ENCODE measurements at places on chromosomes 1 and 21. TPM values are rescaled to one million over a fixed set of nuclear protein-coding genes. Genes with fewer than 3 reads are reported as not detected.

- DNase-seq, result no peak
These were observed 25.2 kb downstream of the ANP32E start for GRCh38 chr1:150210706-150211105.

DNA sequence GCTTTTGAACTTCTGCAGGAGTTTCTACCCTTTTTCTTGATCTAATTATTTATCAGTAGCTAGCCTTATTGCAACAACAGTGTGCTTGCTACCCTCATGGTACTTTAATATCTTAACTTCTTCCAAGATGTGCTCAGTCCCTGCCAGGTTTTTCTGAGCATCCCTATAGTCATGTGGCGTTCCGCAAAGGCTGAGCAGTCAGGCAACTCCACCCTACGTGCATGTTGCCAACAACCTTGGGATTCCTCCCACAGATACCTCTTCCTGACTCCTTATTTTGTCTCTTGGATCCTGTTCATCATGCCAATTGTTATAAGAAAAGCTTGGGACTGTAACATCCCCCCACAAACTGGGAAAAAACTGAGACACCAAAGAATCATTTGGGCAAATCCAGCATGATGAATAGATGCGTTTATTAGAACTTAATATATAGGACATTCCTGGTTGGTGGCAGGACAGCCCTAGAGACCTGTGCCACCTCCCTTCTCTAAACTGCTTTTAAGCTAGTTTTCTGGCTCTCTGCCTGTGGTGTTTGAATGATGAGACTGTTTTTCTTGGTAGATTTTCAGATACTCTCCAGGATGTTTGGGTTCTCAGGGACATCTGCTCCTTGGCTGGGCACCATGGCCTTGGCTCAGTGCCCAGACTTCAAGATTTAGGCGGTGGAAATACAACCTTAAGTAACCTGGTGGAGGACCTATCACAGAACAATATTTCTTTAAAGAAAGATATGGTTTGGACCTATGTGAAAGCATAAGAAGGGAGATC is 27.1 kb upstream of the KCTD3 start:
- no peak for DNase-seq

DNA sequence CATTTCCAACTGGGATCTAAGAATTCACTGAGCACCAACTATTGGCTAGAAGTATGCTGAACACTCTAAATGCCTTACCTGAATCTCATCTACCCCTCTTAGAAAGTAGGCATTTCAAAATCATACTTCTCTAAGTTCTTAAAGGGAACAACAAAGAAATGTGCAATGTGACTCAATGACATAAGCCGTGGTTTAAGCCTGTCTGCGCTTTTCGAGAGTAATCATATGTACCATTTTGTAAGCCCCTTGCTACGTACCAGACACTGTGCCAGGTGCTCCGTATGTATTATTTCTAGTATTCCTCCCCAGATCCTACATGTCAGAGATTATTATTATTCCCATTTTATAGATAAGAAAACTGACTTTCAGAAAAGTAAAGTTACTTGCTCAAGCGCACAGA is 454.2 kb downstream of the SETD4 start:
- no peak for DNase-seq

GRCh38 chr1:61436491-61437120 is 288.3 kb downstream of the TM2D1 start:
- no peak for DNase-seq

DNA sequence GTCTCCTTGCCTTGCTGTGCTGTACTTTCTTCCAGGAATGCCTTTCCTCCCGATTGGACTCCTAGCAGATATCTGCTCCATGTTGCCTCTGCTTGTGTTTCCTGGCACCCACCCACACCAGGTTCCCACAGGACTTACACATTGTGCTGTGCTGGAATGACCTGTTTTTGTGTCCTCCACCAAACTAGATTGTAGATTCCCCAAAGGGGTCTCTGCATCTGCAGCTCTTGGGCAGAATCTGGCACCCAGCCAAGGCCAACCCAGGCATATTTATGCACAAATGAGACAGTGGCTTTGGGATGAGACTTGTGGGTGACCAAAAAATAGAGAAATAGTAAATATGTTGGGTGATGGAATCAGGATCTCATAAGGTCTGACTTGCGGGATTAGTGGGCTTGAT is 278.2 kb downstream of the RRAGC start:
- no peak for DNase-seq

DNA sequence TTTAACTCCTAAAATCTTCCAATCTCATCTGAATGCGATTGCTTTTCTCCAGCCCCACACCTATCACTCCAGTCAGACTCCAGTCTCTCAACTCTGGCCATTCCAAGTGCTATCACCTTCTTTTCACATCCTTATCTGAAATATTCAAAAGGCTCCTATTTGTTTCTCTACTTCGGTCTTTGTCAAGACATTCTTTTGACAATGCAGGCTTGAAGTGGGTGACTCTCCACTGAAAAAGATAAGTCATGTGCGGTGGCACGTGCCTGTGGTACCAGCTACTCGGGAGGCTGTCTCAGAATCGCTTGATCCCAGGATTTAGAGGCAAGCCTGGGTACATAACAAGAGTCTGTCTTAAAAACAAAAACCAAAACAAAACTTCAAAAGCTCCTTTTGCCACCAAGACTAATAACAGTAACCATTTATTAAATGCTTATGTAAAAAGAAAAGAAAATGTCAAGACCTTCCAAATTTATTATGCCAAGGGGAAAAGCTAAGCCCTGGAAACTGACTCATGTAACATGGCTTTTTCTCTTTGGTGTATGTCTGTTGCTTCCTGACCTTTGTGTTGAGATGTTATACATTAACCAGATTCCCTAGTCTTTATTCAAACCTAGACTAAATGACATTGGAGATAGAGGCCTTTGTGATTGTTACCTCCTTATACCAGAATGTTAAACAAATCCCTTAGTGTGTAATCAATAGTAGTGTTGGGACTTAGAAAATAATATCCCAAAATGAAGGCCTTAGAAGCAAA is 3.6 kb downstream of the ALG14 start:
- DNase-seq, result no peak

GRCh38 chr1:171909711-171910110 is 68.4 kb downstream of the DNM3 start:
- DNase-seq, result no peak

DNA sequence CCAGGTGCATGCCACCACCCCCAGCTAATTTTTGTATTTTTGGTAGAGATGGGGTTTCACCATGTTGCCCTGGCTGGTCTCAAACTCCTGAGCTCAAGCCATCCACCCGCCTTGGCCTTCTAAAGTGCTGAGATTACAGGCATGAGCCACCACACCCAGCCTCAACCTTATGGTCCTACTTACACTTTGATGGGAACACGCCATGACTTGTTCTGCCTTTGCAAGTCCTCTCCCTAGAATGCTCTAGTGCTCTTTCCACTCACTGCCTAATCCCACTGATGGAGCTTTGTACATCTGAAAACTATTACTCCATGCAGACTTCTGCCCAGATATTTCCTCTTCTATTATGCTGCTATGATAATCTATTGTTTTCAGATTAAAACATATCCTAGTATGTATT is 174.3 kb downstream of the DAB1 start:
- DNase-seq, result no peak

DNA sequence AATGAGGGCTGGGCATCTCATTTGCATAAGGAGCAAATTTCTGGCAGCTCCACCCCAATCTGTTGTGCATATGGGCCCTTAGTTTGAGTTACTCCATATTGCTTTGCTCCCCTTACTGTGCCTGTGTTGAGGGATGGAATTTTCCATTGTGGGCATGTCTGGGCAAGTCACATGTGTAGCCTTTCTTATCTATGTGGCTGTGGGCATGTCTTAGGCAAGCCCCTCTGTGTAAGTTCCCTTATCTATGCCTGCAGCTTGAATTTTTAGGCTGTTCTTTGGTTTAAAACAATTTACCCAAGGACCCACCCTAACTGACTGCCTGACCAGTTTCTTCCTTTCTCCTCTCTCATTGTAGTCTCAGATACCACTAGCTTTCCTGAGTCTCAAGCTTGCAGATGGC is 405.7 kb upstream of the NCAM2 start:
- DNase-seq, result no peak

RPE65 gene
- total RNA-seq, result not detected

DMBX1 gene
- total RNA-seq, result 0.05 TPM
